KBM-7 (cell line): ENCODE measurements at places on chromosomes 11 and 22.

- no peak for DNase-seq
These were observed 87.3 kb downstream of the SIK3 start for GRCh38 chr11:117010808-117011540.

- DNase-seq: no peak
These were observed 491.2 kb upstream of the LRRC4C start for GRCh38 chr11:41950470-41951143.

- DNase-seq: peak; percentile 84
These were observed 4.5 kb downstream of the GAS2L1 start for GRCh38 chr22:29310863-29311339.

- no peak for DNase-seq
These were observed 58.0 kb downstream of the ARFGAP3 start for GRCh38 chr22:42799061-42799460.

DNA sequence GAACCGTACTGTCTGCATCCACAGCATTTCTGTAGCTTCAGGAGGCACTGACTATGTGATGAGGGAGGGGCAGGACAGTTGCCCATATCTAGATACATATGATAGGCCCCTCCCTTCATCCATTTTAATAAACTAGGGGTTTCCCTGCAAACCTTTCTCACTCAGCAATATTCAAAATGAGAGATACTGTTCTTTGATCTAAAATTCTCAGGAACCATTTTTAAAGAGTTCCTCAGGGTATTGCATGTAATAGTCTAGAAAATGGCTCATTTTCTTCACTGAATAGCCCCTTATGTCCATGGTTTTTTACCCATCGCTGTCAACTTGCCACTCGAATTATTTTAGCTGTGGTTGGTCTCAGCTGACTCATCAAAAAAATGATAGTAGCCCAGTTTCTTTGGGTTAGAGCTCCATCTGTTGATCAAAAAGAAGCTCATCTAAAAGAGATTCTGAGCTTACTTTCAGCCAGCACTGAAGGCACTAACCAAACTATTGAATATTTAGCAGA is 37.0 kb upstream of the DNAJB7 start:
- peak; percentile 58 for DNase-seq

GRCh38 chr22:37074537-37074936 is 23.0 kb downstream of the KCTD17 start:
- DNase-seq: no peak

DNA sequence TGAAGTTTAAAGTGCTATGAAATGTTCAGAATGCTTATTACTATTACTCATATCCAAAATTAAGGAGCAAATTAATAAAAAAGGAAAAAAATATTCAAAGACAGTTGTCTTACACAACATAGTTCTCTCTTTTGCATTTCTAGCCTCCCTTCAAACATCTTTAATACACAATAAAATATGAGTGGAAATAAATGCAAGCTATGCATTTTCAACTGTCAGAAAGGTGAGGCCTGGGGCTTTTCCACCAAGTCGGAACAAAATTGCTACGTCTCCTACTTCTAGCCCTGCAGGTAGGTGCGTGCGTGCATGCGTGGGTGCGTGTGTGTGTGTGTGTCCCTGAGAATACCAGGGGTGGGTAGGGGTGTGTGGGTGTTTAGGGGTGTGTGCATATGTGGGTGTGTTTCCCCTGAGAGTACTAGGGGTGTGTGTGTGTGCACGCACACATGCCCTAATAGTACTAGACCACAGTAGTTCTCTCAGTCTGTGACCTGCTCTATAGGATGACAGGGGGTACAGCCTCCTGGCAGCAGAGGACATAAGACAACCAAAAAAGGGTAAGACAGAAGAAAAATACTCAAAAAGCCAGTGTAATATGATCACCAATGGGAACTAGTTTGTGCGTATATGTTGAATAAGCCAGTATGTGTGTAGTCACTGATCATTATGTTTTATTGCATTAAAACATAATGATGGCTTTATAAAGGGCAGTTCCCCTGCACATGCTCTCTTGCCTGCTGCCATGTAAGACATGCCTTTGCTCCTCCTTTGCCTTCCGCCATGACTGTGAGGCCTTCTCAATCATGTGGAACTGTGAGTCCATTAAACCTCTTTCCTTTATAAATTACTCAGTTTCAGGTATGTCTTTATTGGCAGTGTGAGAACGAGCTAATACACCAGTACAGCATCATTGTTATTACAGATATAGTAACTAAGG is 89.4 kb downstream of the FAM168A start:
- DNase-seq: no peak

DNA sequence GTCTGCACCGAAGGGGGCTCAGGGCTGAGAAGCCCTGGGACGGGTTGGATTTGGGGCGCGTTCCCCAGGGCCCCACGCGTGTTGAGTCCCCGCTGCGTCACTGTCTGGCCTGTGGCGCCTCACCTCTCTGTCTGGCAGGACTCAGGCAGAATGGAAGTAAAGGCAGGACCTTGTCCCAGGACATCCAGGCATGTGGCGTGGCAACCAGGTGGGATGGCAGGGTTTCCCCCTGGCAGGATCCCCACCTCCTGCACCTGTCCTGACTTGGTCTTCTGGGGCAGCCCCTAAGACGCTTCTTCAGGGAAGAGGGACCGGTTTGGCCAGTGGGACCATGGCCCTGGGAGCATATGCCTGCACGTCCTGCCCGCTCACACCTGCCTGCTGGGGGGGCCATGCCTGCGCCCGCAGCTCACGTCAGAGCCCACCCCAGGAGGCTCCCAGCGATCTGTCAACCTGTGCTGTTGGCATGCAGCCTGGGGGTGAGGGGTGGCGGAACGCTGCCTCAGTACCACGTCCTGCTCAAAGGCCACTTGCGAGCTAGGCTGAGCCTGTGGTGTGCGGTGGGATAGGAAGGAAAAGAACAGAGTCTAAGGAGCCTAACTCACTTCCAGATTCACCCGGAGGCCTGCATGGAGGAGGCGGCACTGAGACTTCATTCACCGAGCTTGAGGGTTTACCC is 72.7 kb downstream of the KCNQ1 start:
- DNase-seq: no peak

DNA sequence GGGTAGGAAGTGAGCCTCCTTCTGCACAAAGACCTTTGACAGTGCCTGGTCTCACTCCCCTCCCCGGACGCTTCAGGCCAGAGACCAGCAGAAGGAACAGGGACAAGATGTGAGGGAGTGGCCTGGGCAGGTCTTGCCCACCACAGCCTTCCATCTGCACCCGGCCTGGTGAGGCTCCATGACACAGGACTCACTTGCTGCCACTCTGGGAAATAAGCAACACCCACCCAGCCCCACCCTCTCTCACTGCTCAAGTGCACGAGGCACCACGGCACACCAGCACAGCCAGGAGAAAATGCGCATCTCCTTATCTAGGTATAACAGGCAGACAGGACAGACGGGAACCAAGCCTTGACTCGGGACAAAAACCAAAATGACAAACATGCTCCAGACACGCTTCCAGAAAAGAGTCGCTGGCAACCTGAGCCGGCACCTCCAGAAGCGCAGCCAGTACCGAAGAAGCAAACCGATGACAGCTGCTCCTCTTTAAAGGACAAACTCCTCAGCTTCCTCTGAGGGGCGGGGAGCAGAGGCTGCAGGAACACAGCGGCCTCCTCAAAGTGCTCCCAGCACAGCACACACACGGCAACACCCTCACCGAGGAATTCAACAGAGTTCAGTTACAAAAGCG is 41.7 kb downstream of the BRD1 start:
- DNase-seq: no peak

- DNase-seq: no peak
These were observed 6.2 kb upstream of the APLP2 start for GRCh38 chr11:130063451-130063850.

GRCh38 chr11:127709960-127710359 is 709.4 kb upstream of the KIRREL3 start:
- no peak for DNase-seq

DNA sequence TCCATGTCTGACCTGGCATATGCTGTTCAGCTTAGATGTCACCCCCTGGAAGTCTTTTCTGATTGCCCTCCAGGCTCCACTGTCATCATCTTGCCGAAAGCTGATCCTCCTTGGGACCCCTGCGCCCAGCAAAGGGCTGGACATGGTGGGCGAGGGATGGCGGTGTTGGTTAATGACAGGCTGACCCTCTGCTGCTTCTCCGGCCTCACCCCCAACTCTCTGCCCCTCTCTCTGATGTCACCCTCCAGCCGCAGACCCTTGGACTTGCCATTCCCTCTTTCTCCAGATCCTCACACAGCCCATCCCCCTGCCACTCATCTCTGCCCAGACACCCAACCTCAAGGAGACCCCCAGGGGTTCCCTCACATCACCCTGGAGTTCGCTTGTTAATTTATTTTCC is 2.3 kb downstream of the EHBP1L1 start:
- DNase-seq: no peak

DNA sequence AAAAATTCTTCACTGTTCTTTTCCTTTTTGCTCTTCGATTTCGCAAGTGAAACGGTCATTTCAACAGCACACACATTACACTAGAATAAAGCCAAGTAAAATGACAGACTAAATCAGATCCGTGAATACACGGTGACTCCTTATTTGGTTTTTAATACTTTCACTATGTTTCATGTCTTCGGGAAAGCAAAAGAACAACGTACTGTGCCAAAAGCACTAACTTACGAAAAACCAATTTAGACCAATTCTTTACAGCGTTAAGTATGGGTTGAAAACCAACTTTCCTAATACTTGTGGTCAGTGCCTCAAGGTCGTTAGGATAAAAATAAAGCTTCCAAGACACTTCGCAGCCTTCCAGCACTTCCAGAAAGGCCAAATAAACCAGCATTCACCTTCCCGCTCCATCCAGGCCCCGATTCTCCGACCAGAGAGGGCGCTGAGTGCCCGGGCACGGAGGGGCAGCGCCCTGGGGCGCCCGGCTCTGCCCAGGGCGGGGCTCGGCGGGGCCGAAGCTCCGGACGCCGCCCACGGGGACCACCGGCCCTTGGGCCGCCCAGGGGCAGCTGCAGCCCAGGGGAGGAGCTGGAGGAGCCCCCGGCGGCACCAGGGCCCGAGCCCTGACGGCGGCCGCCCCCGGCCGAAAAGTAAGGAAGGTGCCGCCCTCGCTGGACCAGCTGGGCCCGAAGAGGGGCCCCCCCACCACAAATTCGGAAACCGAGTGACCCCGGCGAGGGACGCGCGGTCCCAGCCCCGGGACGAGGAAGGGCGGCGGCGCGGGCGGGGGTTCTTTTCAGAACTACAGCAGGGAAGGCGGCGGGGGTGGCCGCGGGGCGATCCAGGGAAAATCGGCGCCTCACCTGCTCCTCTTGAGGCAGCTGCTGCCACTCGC is 499 bp downstream of the ATL3 start:
- DNase-seq: peak; percentile 46

- no peak for DNase-seq
These were observed 8.8 kb downstream of the CTTN start for GRCh38 chr11:70407121-70407520.

DNA sequence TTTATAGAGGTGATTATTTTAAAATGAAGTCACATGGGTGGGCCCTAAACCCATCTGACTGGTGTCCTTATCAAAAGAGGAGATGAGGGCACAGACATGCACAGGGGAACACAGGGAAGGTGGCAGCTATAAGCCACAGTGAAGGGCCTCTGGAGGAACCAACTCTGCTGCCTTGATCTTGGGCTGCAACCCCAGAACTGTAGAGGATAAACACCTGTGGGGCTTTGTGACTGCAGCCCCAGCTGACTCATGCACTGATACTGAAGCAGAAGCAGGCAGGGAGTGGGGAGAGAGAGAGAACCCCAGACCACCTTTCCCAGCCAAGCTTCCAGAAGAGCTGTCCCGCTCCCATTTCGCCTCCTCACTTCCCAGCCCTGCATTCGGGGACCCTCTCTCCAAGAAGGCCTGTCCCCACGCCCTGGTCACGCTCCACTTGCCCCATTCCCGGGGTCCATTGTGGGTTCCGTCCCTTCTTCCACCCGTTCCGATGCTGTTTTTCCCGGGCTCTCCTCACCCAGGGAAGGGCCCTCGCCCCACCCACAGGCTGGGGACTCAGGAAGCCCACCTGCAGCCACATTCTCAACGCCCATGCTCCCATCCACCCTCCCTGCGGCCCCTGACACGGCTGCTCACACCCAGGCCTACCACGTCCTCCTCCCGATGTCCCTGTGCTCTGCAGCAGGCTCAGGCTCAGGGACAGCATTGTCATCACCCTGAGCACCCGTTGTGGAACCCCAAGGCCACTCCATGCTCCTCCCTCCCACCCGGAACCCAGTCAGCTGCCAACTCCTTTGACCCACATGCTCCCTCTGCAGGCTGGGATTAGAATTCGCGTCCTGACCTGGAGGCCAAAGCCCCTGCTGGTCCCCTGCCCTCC is 90.8 kb upstream of the SHANK2 start:
- peak; percentile 5 for DNase-seq

GRCh38 chr11:75223954-75224643 is 16.5 kb upstream of the TPBGL start:
- no peak for DNase-seq

- peak; percentile 98 for DNase-seq
These were observed 1.6 kb upstream of the EHBP1L1 start for GRCh38 chr11:65574109-65574810.

GRCh38 chr11:87260811-87261210 is 223.1 kb downstream of the TMEM135 start:
- no peak for DNase-seq

DNA sequence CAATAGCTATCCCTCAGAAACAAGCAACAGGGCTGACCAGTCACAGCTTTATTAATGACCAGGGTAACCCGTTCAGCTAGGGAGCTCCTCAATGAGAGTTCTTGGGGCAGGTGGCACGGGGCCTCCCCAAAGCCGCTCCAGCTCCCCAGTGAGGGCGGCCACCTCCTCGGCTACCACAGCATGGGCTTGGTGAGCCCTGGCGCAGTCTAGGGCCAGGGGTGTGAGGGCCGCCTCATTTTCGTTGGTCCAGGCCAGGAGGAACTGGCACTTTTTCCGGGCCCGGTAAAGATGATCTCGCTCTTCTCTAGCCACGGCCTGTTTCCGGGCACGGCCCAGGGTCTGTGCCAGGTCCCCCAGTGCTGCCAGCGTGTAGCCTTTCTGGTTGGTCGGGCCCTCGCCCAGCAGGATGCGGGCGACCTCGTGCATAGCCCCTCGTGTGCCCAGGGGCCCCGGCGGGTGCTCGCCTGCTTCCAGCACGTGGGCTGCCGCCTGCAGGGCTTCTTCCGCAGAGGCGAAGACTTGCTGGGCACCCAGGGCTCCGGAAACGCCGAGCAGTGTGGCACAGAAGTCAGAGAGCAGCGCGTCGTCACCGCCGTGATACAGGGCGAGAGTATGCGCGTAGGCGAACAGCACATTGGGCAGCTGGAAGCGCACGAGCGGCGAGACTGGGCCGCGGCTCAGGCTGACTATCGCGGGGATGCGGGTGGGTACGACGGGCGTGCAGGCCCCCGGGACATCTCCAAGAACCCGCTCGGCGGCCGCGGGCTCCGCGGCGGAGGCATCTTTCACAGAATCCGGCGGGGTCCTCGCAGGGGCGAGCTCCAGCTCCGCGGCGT is 913 bp downstream of the ZNHIT2 start:
- no peak for DNase-seq

DNA sequence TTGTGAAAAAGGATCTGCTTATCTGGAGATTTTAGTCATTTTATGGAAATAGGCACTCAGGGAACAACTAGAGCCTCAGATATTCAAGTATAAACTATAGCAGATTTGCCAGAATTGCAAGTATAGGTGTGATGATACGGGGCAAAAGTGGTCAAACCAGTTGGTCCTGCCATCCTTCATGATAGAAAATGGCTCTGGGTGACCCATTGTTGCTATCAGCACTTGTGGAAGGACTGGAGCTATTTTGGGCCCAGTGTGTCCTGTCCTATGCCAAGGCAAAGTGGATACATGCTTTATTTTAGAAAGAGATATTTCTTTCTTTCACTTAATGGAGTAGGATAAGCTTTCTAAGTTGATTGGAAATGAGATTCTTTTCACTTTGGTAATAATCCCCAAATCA is 85.2 kb downstream of the PPP6R3 start:
- DNase-seq: no peak
